ENCODE measurements at places on chromosomes 2 and 18.

DNA sequence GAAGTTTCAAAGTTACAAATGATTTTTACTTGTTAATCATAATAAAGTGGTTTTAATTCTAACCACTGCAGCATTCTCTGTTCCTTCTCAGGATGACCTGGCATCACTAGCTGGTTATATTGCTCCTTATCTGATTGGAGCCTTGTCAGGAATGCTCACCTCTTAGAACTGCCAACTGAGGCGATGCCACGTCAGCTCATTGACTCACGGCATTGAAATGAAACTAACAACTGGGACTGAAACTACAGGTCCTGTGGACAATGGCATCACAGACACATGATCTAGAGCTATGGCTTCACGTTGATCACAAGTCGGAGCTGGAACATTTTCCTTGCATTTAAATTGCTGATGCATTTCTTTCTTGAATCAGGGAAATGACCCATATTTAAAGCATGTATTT is 54.9 kb upstream of the MAP2 start:
- no peak for DNase-seq

- DNase-seq = no peak
Observed at GRCh38 chr2:234771176-234771575, 180.6 kb upstream of the SH3BP4 start.

DNA sequence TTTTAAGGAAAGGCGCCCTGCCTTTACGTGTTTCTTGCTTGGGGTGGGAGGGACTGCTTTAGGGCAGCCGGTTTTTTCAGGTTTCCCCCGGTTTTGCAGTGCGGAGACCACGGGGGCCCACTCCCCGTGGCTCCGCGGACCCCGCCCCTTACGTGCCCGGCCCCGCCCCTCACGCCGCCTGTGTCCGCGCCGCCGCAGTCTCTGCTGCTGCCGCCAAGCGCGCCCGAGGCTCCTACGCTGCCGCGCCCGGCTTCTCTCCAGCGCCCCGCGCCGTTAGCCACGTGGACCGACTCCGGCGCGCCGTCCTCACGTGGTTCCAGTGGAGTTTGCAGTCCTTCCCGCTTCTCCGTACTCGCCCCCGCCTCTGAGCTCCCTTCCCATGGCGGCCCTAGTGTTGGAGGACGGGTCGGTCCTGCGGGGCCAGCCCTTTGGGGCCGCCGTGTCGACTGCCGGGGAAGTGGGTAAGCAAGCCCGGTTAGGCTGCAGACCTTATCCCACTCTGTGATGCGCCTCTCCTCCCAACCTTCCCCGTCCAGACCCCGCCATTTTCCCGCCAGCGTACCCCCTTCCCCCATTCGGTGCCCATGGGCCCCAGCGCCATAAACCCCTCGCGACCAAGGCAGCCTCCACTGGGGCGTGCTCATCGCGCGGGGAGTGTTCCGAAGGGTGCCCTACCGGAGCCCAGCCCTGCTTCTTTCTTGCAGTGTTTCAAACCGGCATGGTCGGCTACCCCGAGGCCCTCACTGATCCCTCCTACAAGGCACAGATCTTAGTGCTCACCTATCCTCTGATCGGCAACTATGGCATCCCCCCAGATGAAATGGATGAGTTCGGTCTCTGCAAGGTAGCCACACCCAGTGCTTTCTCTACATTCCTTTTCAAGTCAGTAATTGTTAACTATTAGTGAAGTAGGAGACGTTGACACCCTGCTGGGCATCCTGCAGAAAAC is at the start of gene CAD:
TSS of gene CAD (plus strand) at position 197 of the 949 bp plus-strand sequence. CDS start at position 380, 183 bp downstream.
- DNase-seq = peak; percentile 74

DNA sequence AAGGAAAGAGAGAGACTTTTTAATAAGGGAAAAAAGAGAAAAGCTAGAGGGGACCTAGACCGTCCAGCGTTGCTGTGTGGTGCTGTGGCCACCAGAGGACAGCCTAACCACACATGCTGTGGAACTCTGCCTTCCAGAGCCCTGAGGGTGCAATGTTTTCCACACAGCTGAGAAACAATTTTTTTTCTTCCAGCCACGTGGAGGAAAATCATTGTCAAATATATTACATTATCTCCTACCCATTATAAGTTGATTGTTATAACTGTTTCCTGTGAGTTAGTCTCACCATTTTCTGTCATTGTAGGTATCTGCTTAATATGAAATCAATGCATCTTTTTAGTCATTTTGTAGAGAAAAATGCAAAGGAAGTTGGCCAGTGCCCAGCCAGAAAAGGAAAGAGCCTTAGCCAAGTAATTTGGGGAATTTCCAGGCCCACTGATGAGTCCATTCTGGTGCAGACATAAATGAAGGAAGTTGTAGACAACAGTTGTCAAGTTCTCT is 5.9 kb upstream of the MRPL19 start:
- no peak for DNase-seq
